ENCODE measurements at places on chromosomes 2 and 18.
A peak's percentile ranks its signal among the peaks of the same experiment; 100 is the strongest.

- no peak for DNase-seq
These were observed 221.8 kb upstream of the OSR1 start for GRCh38 chr2:19580264-19580663.

- no peak for DNase-seq
These were observed 15.7 kb upstream of the MYO3B start for GRCh38 chr2:170162271-170162632.

DNA sequence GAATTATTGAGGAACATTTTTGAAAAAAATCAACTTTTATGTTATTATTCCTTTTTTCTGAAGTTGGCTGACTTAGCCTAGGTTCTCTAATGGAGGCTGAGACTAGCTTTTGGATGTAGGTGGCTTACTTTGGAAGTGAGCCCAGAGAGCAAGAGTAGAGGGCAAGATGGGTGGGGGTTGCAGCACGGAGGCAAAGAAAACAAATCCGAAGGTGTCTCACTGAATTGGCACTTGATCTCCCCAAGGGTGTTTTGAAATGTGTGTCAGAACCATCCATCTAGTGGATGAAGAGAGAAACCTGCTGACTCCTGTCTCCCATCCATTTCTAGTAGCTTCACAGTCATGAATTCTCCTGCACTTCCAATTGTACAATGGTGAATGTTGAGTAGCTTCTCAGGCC, 390.7 kb downstream of the TMEM182 start:
- DNase-seq: no peak

GRCh38 chr18:8293184-8293583, 316.1 kb upstream of the RAB12 start:
- no peak for DNase-seq

GRCh38 chr2:9388199-9388681, 35.1 kb downstream of the ITGB1BP1 start:
- DNase-seq: no peak

DNA sequence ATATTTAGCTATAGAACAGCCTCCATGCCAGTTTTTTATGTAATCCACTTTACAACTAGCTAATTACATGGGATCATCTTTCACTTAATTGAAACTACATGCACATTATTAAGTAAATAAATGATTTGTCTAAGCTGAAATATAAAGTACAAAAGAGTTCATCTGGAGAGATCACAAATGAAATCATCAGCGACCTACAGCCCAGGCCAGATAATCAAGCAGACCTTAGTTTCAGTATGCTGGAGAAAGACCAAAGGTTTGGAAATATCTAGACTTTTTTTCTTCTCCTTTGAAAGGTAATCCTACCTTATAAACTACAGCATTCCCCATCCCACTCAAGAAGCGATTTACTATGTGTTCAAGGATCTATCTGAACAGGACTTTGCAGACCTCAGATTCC, 26.5 kb downstream of the FIGN start:
- no peak for DNase-seq

DNA sequence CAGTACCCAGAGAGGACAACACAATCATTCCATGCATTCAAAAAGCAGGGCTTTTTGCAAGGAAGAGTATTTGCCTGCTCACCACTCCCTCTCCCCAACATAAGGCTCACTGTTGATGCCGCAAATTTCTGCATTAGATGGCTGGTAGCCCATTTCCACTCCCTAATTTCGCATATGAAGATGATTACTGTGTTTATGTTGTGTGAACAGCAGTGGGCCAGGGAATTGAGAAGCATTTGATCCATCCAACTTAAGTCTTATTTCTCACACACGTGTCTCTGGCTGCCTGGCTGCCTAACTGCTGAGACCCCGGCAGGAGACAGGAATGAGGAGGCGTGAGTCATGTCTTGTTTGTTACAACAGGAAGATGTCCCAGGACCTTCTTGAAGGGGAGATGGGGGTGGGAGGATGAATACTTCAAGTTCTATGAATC, 294.1 kb downstream of the ALK start:
- DNase-seq: no peak

- no peak for DNase-seq
These were observed 36.5 kb downstream of the OSR1 start for GRCh38 chr2:19321946-19322345.

- DNase-seq: peak; percentile 58
These were observed 2.3 kb upstream of the MAL start for GRCh38 chr2:95023222-95023597.

- DNase-seq: no peak
These were observed 12.1 kb downstream of the ADAM17 start for GRCh38 chr2:9543557-9543956.

DNA sequence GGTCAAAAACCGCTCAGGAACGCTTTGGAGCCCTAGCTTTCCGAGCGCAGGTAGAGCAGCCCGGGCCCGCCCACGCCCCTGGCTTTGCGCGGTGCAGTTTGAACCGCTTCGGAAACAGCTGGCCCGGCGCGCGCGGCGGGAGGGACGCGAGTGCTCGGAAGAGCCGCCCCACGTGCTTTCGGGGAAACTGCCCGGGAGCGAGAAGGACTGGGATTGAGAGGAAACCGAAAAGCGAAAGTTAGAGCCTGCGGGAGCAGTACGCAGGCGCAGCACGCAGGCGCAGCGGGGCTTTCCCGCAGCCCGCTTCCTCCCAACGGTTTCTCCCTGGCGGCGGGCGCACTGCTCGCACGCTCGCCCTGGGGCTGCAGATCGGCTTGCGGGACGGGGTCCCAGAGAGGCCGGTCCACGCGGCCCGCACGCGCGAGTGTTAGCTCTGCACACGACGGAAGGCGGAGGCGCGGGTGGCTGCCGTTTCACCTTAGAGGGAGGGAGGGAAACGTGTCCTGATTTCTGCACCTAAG, 6.3 kb upstream of the STAT1 start:
- DNase-seq: peak; percentile 94

GRCh38 chr2:85171916-85172315, 38.7 kb downstream of the TCF7L1 start:
- DNase-seq: no peak

GRCh38 chr2:137522620-137523011, 441.7 kb upstream of the HNMT start:
- DNase-seq: no peak

- no peak for DNase-seq
These were observed 10.1 kb upstream of the NEU4 start for GRCh38 chr2:241798631-241799521.

DNA sequence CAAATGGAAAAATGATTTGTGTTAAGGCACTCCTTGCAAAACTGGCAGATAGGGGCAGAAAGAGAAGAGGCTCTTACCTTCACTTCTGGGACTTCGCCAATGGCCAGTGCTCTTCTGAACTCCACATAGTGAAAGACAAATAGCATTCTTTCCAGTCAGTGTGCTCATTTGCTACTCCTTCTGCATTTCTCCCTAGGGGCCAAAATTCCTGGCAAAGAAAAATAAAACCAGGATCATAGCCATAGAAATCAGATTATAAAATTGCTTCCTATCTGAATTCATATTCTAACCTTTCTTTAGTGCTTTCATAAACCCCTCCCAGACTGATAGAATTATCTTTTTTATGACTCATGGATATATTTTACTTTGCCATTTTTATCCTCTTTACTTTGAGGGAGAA, 56.9 kb upstream of the PELI1 start:
- DNase-seq: no peak

- no peak for DNase-seq
These were observed 323.0 kb upstream of the NT5C1B start for GRCh38 chr2:18912225-18912888.

GRCh38 chr18:2994603-2995432, 18.1 kb downstream of the LPIN2 start:
- peak; percentile 61 for DNase-seq

DNA sequence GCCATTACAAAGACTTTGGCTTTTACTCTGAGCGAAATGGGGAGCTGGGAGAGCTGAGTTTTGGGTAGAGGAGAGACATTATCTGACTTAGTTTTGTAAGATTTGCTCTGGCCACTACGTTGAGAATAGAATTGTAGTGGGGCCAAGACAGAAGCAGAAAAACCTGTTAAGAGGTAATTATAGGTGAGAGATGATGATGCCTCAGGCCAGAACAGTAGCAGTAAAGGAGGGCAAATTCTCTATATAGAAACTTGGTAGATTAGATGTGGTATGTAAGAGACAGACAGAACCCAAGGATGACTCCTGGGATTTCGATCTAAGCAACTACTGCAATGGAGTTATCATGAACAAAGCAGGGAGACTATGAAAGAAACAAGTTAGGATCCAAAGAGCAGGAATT, 17.4 kb upstream of the CREB1 start:
- no peak for DNase-seq

GRCh38 chr2:152038441-152038958, 60.3 kb downstream of the CACNB4 start:
- no peak for DNase-seq

DNA sequence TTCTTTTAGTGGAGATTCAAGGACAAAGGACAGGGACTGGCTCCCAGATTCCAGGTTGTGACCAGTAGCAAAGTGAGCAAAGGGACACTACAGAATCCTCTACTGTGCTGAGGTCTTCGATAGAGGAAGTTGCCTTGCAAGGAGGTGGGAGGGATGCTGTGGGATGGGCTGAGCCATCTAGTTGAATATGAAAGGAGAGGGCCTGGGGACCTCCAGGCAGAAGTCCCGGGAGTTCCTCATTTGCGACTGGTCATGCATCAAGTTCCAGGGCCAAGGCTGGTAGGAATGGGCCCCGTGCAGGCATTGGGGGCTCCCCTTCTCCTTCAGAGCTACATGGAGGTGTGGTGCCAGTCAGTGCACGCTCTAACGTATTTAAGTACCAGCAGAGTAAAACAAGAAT, 12.6 kb upstream of the PROM2 start:
- no peak for DNase-seq
